Activated CD4-positive, alpha-beta T cell treated with anti-CD3 and anti-CD28 coated beads, Interleukin-2, amount 50 U/mL, for 24 hours (primary cell): ENCODE measurements at places on chromosomes 5 and 9.

GRCh38 chr9:86614871-86615849 is 260.9 kb upstream of the TUT7 start:
- DNase-seq = no peak

- DNase-seq = no peak
These were observed 206.5 kb downstream of the ARL15 start for GRCh38 chr5:54103871-54104270.

- DNase-seq = no peak
These were observed 33.5 kb upstream of the EBF1 start for GRCh38 chr5:159133041-159133741.

DNA sequence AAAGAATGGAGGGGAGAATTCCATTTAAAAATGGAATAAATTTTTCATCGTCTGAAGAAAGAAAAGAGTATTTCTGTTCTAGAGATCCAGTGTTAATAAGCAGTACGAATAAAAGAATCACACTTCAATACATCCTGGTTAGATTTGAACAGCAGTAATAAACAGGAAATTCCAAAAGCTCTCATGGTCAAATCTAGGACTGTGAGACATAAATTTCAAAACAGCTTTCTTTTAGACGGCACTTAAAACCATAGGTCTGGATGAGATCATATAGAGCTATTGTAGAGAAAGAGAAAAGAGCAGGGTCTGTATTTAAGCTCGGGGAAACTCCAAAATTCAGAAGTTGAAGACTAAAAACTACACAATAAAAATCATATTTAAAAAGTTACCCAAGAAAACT is 1006.9 kb upstream of the CTNND2 start:
- DNase-seq = no peak

- DNase-seq = no peak
These were observed 194.1 kb upstream of the PTPRD start for GRCh38 chr9:10806868-10807267.

DNA sequence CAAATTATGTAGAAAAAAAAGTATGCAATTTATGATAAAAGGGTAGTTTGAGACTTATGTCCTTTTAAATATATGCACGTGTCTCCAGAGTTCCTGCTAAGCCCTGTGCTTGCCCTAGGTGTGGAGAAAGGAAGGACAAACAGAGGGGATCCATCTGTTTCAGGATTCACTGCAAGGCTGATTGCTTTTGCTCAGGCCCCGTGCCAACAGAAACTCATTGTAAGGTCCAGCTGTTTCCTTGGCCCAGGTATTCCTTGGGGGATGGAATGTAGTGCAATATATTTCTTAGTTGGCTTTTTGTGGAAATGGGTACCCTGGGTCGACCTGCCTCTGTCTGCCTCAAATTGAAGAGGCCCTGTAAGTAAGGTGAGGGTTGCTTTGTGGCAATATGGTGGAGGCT is 268.6 kb upstream of the CLINT1 start:
- no peak for DNase-seq

GRCh38 chr9:137188490-137189296 is at the start of the genes ANAPC2 and SSNA1:
ANAPC2 (minus strand) TSS chr9:137188560; CDS start chr9:137188532, 28 bp downstream.
SSNA1 (plus strand) TSS chr9:137188676; CDS start chr9:137188727, 51 bp downstream.
- DNase-seq = peak; percentile 91

DNA sequence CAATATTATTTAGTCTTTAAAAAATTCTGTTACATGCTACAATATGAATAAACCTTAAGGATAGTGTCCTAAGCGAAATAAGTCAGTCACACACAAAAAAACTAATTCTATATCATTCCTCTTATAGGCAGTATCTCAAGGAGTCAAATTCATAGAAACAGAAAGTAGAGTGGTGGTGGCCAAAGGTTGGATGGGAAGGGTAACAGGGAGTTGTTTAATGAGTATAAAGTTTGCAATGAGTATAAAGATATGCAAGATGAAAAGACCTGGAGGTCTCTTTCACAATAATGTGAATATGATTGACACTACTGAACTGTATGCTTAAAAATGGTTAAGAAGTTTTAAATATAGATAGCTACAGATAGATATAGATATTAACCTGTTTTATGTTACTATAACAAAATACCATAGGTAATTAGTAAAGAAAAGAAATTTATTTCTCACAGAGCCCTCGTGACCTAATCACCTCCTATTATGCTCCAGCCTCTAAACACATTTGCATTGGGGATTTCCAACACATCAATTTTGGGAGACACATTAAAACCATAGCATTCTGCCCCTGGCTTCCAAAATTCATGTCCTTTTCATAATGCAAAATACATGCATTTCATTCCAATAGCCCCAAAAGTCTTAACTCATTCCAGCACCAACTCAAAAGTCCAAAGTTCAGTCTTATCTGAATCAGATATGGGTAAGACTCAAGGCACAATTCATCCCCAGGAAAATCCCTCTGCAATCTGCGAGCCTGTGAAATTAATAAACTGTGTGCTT is 93.6 kb downstream of the ATPSCKMT start:
- DNase-seq = no peak

GRCh38 chr5:57825031-57825686 is 342.5 kb upstream of the ACTBL2 start:
- DNase-seq = no peak

GRCh38 chr5:145203193-145203592 is 631.9 kb downstream of the PRELID2 start:
- DNase-seq = no peak

DNA sequence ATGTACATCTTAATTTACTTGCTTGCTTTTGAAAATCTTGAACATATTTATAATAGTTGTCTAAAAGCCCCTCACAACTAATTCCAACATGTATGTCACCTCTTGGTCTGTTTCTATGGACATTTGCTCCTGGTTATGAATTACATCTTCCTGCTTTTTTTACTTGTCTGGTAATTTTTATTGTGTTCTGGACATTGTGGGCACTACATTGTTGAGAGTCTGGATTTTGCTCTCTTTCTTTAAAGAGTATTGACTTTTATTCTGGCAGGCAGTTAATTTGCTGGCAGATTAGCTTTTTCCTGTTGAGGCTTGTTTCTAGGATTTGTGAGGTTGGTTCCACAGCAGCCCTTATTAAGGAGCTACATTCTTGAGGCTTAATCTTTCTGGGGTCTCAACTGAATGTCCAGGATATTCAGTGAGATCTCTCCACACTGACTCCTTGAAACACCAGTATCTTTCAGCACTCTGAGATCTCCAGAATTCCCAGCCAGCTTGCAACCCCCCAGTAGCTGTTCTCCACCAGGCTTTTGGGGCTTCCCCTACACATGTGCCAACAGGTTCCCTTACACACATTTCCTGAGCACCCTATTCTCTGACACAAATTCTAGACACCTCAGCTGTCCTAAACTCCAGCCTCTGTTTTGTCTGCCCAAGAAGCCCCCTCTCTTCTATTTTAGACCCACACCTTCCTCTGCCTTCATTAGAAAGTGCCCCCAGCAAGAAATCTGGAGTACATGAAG is 27.4 kb downstream of the KIAA1191 start:
- no peak for DNase-seq

GRCh38 chr5:163696579-163696887 is 191.1 kb downstream of the MAT2B start:
- no peak for DNase-seq

DNA sequence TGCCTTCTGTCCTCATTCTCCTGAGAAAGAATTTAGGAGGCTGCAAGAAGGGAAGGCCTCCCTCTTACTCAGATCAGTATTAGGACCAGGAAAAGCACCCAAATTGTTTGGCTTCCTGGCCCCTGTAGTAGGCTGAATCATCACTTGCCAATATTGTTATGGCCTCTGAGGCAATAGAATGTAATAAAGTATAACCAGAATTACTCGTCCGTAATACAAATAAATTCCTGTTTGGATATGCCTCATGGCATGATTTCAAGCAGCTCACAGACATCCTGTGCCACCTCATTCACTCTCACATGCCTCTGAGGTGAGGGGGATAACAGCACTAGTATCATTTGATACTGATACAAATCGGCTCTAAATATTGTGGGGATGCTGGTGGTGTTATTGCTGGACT is 427.3 kb downstream of the ISL1 start:
- no peak for DNase-seq

DNA sequence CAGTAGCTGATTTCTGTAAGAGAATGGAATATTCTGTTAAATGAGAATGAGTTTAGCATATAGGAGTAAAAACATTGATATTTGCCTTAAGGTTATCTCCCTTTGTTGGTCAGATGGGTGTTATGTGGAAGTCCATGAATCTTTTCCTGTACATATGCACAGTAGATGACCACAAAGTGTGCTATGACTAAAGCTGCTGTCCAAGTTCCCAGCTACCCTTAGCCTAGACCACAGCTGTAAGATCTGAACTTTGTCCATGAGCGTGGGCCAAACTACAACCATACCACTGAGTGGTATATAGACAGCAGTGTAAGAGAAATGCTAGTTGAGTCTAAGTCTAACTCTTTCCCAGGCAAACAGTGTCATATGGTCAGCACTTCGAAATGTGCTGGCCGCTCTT is 48.8 kb downstream of the CD180 start:
- no peak for DNase-seq

- DNase-seq = peak; percentile 36
These were observed 132.4 kb upstream of the EPB41L4A start for GRCh38 chr5:112551419-112552032.

GRCh38 chr5:173629628-173630027 is 13.2 kb upstream of the BOD1 start:
- DNase-seq = no peak

DNA sequence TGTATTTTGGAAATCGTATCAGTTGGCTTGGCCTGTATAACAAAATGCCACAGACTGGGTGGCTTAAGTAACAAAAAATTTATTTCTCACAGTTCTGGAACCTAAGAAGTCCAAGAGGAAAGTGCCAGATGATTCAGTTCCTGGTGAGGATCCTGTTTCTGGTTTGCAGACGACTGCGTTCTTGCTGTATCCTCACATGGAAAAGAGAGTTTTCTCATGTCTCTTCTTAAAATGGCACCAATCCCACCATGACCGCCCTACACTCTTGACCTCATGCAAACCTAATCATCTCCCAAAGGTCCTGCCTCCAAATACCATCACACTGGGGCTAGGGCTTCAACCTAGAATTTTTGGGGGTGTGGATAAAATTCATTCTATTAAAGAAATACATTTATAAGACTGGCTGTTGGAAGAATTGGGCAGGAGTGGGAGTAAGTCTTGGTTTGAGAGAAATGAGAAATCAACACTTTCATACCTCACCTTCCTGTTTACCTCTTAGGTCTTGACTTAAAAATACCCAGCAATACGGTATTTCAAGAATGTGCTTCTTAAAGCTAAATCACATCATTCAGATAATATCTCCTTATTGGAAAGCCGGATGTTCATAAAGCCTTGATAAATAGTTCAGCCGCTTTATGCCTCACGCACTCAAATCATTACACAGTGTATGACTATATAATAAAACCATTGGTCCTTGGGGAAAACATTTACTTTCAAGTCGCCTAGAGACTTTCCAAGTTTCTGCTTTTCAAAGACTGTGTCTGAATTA is 28.7 kb downstream of the PTTG1 start:
- DNase-seq = no peak

DNA sequence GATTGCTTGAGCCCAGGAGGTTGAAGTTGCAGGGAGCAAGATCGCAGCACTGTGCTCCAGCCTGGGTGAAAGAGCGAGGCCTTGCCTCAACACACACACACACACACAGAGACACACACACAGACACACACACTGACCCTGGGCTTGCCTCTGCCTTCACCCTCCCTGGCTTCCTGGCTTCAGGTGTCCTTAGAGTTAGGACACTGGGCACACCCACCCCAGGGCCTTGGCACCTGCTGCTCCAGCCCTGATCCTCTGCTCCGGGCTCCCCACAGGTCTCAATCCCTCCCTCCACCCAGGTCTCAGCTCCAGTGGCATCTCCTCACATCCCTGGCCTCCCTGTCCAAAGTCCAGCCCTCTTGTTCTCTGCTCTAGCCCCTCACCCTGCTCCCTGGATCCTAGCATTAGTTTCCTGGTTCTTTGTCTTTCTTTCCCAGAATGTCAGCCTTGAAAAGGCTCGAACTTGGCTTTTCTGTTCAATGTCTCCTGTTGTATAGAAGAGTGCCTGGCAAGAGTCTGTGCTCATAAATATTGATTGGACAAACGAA is 212.9 kb downstream of the C9orf50 start:
- DNase-seq = no peak

DNA sequence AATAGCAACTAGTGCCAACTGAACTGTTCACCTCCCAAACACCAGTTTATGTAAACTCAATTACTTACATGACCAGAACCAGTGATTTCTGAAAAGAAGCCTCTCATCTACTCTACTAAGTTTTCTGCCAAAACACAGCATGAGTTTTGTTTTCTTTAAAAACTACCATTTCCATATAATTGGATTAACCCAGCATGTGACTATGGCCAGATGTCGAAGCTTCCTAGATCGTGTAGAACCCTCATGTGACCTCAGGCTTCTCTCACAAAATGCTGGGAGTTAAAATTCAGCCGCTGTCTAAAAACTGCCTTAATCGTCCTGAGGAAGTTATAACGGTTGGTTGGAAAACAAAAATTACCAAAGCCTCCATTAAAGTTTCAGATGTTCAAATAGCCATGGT is 303.5 kb downstream of the IRX1 start:
- no peak for DNase-seq

DNA sequence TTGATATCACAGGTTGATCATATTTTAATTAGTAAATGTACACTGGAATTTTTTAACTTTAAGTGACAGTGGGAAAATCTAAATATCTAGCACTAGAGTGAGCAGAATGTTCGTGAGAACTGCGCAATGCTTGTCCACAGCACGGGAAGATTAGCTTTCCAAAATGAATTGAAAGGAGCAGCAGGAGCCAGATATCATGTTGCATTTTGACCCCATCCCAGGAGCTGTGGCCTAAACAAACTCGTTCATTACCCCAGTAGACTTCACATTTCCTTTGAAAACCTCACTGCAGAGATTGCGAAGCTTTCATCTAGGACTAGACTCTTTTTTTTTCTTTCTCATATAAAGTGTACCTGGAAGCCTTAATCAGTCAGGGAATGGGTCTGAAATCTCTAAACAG is 525.8 kb downstream of the CTNND2 start:
- no peak for DNase-seq

- DNase-seq = no peak
These were observed 63.4 kb downstream of the TLE1 start for GRCh38 chr9:81625969-81626368.

DNA sequence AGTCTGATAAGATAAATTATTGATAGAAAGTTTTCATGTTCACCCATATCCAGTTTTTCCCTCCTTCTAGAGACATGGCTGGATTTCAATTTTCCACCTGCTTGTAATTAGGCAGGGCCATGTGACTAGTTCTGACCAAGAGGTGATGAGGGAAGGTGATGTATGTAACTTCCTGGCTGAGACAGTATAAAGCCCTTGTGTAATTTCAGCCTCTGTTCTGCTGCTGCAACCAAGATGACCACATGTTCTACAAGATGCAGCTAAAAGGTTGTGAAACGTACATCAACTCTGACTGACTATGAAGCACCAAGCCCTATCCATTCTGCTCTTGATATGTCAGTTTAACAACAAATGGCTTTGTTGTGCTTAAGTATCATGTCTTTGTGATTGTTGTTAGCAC is 376.5 kb upstream of the DAB2 start:
- DNase-seq = no peak

DNA sequence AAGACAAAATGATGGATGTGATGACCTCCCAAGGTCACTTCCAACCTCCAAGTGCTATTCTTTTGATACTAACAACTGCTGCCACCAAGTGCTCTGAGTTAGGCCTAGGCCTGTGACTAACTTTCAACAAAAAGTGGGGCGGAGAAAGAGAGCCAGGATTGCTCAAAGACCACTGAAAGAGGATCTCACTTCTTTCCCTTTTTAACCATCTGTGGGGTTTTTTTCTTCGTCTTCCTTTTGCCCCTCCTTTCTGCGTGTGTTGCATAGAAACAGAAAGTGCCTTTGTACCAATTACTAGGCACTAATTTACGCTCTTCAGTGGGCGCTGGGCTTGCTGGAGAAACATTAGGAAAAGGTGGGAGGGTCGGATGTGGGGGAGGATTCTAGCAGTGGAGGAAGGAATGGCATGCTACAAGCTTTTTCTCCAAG is 8.0 kb downstream of the KLF9 start:
- DNase-seq = no peak
